ENCODE measurements at places on chromosomes 5 and 9. TPM values are rescaled to one million over a fixed set of nuclear protein-coding genes. Genes with fewer than 3 reads are reported as not detected.

DNA sequence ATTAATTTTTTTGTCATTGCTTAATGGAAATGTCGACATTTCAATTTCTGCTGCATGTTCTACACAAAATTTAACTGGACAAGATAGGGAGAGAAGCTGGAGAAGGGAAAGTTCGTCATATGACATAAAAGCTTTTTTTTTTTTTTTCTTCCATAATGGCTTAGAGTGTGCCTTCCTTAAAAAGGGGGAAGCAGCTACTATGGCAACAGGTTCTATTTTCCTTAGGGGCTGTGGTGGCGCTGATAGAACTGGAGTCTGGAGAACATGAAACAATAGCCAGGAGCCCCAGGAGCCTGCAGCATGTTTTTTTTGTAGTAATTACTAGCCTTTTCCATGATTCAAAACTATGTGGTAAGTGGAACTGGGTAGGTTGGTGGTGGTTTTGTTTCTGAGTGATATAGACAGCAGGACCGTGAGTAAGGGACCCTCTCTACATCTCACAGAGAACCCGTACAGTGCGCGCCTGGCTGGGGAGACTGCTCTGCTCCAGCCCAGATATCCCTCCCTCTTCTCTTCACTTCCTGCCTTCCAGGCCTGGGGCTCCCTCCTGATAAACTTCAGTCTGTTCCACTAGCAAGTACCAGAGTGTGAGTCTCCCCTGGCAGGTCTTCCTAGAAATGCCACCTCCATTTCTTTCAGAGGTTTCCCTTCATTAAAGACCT, 301.6 kb downstream of the NR3C1 start:
- no peak for DNase-seq
- H3K27ac ChIP-seq, result no peak overlapping the region
- H3K4me3 ChIP-seq, result no peak overlapping the region

DNA sequence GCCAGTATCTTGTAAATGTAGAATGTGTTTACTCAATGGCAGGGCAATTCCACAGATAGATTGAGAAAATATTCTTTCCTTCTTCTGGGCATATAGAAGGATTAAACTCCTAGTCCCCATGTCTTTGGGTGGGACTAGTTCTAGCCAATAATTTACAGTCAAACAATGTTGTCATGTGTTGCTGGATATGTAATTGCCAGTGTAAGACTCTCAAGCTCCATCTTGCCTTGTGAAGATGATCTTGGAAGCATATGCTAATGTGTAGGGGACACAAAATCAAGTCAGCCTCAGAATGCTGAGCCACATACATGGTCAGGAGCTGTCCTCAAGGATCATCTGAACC, 386.9 kb downstream of the CETN3 start:
- no peaks in the 10 kb centered on the region for H3K27me3 ChIP-seq
- DNase-seq, result no peak
- peaks cover 7% of the 10 kb centered on the region for H3K4me1 ChIP-seq
- H3K4me3 ChIP-seq, result no peak overlapping the region
- peak overlapping the region; percentile 47 for H3K27ac ChIP-seq

GRCh38 chr9:122991370-122991830, 42.1 kb upstream of the GPR21 start:
- H3K4me1 ChIP-seq, result no peaks in the 10 kb centered on the region
- H3K27me3 ChIP-seq, result no peaks in the 10 kb centered on the region
- H3K36me3 ChIP-seq, result peaks cover 41% of the 10 kb centered on the region
- H3K27ac ChIP-seq, result no peak overlapping the region
- H3K4me3 ChIP-seq, result no peak overlapping the region

- H3K27ac ChIP-seq, result no peak overlapping the region
- H3K4me1 ChIP-seq, result no peaks in the 10 kb centered on the region
- no peak overlapping the region for H3K4me3 ChIP-seq
- DNase-seq, result no peak
Observed at GRCh38 chr9:18437315-18438201, 36.4 kb upstream of the ADAMTSL1 start.

Gene FREM1
- total RNA-seq, result not detected

Gene ZNF474
- total RNA-seq, result 0.56 TPM
